WTC11 (cell line): ENCODE measurements at places on chromosomes 7 and 10.

DNA sequence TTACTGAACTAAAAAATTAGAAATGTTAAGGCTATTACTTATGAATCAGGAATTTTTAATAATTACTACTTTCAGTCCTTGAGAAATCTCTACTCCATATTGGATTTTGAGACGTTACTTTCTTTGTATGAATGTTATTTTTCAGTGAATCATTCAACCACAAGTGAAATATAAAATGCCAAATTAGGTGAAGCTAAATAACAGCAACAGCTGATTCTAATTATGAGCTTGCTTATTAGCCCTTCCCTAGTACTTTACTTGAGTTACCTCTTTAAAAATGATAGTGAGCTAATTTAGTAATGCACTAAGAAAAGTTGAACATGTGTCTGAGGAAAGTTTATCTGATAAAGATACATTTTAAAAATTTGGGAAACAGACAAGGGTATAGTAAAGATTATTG lies 51.4 kb downstream of the PCGF5 start:
- DNase-seq = no peak

DNA sequence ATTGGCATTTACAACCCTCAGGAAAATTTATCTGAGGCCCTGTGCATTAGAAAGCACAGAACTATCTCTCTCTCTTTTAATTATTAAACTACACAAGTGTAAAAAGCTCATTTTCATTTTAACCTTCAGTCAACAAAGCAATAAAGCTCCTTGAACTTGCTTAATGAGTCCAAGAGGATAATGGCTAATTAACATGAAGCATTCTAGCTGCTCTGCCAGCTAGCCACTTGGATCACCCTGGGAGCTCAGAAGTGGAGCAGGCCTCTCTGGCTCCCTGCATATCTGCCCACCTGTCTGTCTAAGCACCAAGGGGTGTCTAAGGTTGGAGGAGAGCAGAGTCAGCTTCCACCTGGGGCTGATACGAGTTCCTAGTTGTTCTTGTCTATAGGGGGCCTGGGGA lies 56.0 kb upstream of the SLC35G1 start:
- DNase-seq = no peak

- DNase-seq = no peak
Observed at GRCh38 chr10:11529276-11529903, 82.1 kb downstream of the USP6NL start.

DNA sequence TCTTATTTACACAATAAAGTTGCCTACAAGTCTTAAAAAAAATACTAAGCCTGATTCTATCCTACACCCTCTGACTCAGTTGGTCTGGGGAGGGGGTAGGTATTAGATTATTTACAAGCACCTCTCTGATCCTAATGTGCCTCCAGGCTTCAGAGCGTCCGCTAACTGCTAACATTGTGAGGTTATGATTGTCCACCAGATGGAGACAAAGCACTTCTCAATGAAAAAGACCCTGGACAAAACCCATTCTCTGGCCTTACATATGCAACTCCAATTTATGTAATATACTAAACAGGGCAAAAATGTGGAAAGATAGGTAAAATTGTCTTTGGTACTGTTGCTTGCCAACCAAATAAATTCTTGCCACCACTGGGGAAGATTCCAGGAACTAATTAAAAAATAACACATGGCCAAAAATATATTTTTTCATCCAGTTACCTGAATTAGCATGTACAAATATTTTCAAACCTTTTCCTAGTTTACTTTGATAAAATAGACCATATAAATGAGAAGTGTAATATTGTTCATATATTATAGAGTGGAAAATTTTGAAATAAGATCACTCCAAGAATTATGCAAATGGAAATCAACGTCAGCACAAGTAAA lies 92.4 kb downstream of the KIF20B start:
- no peak for DNase-seq

DNA sequence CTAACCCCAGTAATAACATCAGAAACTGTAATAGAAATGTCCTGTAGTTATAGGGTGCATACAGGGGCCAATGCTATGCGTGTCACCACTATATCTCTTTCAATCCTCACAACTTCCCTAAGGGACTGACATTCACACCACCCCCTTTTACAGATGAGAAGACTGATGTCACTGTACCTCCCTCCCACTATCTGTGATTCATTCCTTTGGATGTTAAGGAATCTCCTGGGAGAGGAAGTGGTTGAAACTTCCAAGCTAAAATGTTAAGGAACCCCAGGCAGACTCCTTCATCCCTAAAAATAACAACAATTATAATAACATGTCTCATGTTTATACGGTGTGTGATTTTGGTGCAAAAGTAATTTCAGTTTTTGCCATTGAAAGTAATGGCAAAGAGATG lies 5.4 kb downstream of the COL13A1 start:
- no peak for DNase-seq
